NT2/D1 (cell line): ENCODE measurements at places on chromosomes 16 and 17.

DNA sequence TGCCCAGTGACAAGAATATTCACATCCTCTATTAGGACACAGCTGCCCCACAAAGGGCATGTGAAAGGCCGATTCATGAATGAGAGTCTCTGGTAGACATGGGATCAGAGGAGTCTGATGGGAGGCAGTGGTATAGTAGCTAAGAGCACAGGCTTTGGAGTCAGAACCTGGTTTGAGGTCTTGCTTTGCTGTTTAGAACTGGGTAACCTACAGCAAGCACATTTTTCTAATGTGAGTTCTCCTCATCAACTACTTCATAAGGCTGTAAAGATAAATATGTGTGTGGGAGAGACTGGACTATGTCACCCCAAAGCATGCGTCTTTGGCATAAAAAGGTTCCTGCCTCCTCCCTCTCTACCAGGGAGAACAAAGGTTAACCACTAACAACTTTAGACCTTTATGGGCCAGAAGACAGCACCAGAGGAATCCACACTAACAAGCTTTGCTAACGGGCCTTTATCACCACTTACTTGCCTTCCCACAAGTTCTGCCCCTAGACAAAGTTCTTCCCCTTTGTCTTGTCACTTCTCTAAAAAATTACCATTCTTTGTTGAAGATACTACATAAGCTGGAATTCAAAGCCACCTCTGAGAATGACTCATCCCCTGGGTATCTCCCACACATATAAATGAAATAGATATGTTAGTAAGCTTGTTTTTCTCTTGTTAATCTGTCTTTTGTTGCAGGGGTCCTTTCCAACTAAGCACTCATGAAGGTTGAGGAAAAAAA is 21.1 kb downstream of the CDR2 start:
- peak; percentile 62 for DNase-seq

- DNase-seq, result no peak
Measured at GRCh38 chr17:74552037-74552436, 6.1 kb upstream of the CD300C start.

DNA sequence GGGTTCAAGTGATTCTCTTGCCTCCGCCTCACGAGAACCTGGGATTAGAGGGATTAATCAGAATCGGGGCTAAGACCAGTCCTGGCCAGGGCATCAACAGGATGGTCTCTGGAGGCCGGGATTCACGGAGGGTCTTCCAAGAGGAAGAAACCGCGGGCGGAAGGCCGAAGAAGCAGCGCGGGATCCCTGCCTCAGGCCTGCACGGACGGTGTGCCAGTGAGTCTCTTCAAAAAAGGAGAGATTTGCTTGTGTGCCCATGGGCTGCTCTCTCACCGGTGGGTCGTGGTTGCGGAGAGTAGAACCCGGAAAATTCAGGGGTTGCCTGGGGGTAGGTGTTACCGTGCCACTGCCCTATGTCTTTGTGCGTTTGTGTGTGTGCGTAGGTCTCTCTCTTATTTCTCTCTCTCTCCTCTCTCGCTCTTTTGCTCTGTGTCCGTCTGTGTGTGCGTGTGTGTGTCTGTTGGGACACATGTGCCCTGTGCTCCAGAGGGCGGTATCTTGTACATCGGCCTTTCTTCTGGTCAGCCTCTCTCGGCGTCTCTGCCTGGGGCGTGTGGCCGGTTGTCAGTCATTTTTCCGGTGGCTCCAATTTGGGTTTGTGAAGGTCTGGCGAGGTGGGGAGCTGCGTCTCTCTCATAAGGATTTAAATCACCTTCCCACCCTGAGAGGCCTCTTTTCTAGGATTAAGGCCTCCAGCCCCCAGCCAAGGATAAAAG is 613.2 kb downstream of the KCNJ18 start:
- no peak for DNase-seq

GRCh38 chr16:88920618-88921590 is 54.4 kb upstream of the PABPN1L start:
- DNase-seq, result no peak

DNA sequence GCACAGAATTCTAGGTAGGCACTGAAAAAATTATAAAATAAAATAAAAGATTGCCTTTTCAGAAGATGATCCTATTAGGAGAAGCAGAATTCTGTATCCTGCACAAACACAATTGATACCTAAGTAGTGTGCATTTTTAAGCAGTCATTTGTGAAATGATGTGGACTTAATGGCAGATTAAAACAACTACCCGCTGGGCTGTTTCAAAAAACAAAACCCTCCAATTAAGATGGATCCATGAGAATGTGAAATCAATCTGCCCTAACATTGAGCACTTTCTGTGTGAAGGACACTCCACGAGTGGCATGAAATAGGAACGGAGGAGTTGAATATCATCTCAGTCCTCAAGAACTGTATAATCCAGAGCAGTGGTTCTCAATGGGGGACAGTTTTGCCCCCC is 1012.8 kb upstream of the EEF2KMT start:
- DNase-seq, result no peak

- DNase-seq, result no peak
Measured at GRCh38 chr17:1643999-1644492, 1.5 kb downstream of the SCARF1 start.

DNA sequence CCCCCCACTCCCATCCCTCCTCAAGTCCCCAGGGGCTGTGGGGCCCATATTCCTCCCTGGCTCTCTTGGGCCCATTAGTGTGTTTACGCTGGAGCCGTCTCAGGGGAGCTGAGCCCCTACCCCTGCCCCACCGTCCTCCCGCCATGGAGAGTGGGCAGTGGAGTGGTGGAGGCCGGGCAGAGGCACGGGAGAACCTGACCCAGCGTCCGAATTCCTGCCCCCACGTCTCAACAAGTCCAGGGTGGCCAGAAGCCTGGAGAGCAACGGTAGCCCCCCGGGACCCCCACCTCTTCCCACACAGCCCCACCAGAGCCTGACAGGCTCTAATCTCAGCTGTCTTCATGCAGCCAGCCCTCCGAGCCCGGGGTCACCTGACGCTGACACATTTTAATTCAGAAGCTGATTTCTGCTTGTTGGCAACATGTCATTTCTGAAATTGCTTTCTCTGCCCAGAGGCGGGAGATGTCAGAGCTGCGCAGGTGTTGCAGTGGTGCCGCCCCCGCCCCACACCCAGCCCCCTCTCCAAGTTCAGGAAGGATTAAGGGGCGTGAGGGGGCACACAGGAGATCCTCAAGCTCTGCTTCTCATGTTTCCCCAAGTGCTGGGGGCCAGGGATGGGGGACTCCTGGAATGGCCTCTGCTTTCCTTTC is 32.6 kb downstream of the WNT9B start:
- DNase-seq, result no peak
